Pons (tissue), 1 donor: ENCODE measurements at places on chromosomes 1 and 21.

GRCh38 chr1:181493166-181493565, 9.8 kb downstream of the CACNA1E start:
- DNase-seq: peak; percentile 24

DNA sequence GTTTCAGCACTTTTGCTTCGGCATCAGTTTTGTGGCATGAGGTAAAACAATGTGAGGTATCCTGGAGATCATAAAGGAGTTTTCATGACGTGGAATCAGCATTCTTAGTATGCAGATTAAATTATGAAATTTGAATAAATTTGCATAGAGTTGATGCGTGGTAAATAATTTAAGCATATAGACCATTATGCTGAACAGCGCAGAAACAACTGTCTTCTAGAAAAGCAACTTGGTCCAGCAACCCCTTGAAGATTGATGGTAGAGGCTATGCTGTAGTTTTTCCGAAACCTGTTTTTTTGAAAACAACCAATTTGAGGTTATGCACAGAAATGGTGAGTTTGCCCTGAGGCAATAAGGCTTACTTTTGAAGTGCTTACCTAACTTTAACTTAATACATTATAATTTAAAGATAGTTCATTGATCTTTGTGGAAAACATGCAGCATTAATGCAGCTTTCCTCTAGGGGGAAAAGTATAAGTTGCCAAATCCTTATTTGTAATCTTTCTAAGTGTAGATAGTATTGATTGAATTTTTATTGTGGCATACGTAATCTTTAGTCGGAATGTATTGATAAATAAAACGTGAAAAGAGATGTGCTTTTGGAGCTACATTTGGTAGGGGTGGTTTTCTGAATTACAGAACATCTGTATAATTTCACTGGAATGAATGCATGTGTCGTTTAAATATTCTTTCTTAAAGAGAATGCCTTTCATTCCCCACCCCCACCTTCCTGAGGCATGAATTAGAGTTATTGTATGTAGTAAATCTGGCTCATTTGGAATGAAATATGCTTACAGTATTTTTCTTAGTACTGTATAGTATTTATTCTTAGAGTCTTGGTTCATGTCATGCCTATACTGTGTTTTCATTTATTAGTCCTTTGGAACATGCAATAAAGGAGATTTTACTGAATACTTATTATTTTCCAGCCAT, 3.8 kb downstream of the PRDM2 start:
- DNase-seq: no peak

GRCh38 chr1:99551812-99552614, 93.9 kb upstream of the PALMD start:
- DNase-seq: no peak

GRCh38 chr1:161259765-161260164, 1.2 kb downstream of the PCP4L1 start:
- no peak for DNase-seq

DNA sequence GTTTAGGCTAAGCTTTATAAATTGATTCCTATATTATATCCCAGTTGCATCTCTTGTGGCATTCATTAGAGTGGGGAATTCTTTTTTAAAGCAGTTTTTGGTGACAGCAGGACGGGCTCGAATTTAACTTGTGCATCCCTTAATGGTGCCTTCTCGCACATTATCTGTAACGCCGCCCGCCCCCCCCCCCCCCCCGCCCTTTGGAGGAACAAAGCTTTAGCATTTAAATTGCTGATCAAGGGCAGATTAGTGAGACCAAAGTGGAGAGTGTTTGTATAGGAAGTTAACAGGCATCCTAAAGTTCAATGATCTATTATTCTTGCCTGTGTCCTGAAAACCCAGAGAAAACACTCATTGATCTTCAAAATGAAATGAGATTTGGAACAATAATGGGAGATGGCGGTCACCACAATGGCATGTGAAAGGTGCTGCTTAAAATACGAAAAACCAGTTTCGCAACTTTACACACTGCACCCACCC, 2.2 kb downstream of the LMO4 start:
- peak; percentile 38 for DNase-seq

GRCh38 chr21:29313662-29314408, 15.1 kb downstream of the BACH1 start:
- peak; percentile 42 for DNase-seq

GRCh38 chr1:226632169-226632879, 83.8 kb downstream of the STUM start:
- DNase-seq: no peak

- DNase-seq: no peak
These were observed 1.9 kb upstream of the CNTN2 start for GRCh38 chr1:205041001-205041715.

DNA sequence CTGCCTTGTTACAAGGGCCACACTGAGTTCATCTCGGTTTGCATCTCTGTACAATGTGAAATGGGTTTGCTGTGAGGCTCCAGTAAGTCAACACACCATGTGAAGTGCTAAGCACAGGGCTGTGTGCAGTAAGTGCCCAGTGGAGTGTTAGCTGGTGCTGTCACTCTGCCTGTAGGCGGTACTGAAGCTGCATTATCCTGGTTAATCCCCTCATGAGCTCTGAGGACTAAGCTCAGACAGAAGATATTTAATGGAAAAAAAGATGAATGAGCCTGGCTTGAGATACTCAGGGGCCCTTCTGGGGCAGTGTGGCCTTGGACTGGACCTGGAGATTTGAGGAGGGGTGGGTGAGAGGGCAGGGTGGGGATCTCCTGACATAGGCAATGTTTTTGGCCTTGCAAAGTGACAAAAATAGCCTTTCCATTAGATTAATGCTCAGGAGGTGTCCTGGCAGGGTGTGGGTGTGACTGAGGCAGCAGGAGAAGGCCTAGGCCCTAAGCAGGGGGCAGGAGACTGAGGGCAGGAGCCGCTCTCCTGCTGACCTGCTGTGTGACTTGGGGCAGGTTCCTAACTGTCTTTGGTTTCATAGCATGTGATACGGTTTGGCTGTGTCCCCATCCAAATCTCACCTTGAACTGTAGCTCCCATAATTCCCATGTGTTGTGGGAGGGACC, 570.5 kb downstream of the PTPRU start:
- DNase-seq: no peak

DNA sequence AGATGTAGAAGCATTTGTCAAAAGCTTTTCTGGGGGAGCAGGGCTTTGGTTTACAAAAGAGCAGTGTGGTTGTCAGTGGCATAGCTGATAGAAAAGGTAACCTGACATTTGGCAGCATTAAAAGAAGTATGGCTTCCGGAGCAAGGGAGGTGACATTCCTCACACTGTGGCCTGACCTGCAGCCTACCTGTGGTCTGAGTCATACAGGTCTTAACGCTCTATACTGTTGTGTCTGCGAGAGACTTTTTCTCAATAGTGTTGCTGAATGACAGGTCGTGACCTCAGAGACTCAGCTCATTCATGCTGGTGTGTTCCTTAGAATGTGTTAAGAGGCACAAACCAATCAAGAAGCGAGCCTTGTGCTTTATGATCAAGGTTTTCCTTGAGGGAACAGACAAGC, 19.3 kb downstream of the PHGDH start:
- DNase-seq: no peak

- DNase-seq: no peak
These were observed 49.0 kb downstream of the FAM78B start for GRCh38 chr1:166117776-166118175.

GRCh38 chr1:243287652-243288051, 31.8 kb downstream of the SDCCAG8 start:
- DNase-seq: peak; percentile 83

DNA sequence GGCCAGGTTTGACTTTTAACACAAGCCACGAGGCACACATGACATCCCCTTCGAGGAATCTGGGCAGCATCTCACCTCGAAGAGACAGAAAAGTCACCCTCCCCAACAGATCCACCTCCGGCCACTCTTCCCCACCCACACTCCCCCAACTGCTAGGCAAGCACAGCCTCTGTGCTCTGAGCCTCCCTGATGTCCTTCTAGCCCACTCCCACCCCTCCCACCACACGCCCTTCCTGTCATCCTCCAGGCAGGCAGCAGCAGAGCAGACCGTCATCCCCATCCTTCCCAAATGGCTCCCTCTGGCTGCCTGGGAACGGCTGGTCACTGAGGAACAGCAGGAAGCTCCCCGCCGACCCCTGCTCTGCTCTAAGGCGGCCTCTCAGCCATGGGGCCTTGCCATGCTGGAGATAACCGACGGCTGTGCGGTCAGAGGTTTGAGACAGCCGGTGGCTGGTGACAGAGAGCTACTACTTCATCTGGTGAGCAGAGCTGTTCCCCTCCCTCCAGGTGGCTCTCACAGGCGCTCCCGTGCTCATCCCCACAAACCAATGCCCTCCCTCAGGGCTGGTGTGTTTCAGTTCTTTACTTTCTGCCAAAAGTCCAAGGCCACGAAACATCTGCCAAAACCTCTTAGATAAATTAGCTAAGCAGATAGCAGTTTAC, 25.6 kb downstream of the NPHP4 start:
- DNase-seq: no peak

- no peak for DNase-seq
These were observed 144.6 kb downstream of the MAGI3 start for GRCh38 chr1:113534875-113535274.

- DNase-seq: peak; percentile 76
These were observed 407 bp downstream of the CAMSAP2 start for GRCh38 chr1:200738949-200739651.

DNA sequence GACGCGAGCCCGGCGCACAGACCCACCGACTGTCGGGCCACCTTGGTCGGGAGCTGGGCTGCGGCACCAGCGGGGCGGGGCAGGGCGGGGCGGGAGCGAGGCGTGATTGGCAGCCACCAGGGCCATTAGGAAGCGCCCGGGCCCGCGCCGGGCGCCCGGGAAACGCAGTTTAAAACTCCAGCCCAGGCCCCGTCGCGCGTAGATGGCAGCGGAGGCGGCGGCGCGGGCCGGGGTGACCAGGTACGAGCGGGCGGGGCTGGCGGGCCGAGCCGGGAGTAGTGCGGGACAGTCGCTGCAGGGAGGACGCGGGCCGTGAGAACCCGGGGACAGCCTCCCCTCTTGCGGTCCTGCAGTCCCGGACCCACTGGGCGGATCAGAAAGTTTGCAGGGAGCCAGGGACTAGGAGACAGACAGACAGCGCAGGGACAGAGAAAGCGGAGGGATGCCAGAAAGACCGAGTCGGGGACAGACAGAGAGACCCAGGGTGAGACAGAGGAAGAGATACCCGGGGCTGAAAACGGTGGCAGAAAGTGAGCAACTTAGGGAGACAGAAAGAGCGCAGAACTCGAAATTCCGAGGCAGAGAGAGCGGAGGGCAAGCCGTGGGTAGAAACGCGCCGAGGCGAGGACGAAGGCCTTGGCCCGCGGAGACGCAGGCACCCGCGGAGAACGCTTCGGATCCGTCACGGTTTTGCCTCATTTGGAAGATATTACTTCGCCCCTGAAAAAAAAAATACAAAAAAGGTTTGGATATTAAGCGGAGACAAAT, at the start of gene DMBX1:
DMBX1 (plus strand) TSS at position 199 of the 768 bp plus-strand sequence. CDS start 17,175 bp downstream, outside the sequence.
- DNase-seq: no peak

DNA sequence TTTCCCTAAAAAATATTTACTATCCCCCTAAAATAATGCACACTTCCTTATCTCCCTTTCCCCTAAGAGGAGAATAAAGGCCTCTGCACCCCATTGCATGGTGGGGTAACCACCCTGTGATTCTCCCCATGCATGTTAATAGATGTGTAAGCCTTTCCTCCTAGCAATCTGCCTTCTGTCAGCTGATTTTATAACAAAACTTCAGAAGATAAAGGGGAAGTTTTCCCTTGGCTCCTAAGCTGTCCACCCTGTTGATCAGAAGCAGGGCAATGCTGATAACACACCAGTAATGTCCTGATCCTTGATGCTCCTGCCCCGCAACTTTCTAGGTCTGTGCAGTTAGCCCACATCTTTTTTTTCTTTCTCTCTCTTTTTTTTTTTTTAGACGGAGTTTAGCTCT, 11.4 kb upstream of the RNF187 start:
- DNase-seq: no peak

- no peak for DNase-seq
These were observed 170.7 kb downstream of the PSMG1 start for GRCh38 chr21:39012326-39013230.

DNA sequence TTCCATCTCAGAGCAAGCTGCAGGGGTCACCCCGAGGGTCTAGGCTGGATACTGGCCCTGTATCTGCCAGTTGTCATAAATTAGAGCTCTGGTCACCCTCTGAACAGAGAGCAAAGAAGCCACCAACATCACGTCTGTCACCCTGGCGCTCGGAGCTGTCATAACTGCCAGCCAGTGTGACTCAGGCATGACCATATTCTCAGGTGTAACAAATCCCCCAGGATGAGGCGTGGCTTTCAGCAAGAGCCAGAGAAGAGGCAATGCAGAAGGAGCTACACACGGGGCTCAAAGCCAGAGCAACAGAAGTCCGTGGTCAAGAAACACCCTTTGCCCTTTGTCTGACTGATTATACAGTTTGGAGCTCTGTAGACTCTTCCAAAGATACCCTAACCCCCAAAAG, 40.0 kb downstream of the PRAMEF20 start:
- no peak for DNase-seq

GRCh38 chr1:63777286-63777685, 3.5 kb downstream of the ROR1 start:
- DNase-seq: no peak

GRCh38 chr21:46256501-46256994, 28.0 kb upstream of the LSS start:
- DNase-seq: no peak

DNA sequence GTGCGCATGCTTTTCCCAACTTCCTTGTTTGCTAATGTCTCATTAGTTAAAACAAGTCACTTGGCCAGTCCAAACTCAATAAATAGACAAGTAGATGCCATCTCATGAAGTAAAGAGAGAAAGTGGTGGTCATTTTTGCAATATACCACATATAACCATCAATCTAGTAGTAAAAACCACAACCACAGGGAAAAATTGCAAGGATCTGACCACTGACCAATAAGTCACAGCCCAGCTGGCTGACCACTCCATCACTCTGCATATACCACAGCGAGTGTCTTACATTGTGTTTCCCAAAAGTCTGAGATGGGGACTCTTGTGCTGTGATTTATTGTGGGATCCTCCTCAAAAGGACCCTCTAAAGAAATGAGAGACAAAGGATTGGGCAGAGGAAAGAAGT, 76.0 kb downstream of the FH start:
- no peak for DNase-seq

DNA sequence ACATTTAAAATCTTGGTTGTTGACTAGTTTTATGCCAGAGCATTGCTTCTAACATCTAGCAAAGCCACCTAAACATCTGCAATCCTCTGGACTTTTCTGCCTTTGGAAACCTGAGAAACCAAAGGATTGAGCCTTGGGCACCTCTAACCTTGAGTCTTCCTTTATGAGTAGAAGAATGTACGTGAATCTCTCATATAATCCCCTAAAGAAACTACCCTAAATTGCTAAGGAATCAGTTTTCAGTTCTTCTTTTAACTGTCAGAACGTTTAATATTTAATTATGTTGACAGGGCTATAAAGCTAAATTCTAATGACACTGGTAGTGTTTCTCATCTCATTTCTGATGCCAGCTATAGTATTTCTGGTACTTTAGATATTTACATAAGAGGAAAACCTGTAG, 997.3 kb downstream of the AMY1C start:
- no peak for DNase-seq

DNA sequence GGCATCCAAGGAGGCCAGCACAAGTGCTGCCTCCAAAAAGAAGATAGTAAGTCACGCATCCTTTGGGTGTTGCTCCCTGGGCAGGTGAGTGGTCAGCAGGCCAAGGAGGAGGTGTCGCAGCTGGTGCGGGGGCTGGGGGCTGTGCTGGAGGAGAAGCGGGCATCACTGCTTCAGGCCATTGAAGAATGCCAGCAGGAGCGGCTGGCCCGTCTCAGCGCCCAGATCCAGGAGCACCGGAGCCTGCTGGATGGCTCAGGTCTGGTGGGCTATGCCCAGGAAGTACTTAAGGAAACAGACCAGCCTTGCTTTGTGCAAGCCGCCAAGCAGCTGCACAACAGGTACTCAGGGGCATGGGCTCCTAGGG, 4.3 kb downstream of the TRIM46 start:
- no peak for DNase-seq
